ENCODE measurements at places on chromosomes 3 and 15.

DNA sequence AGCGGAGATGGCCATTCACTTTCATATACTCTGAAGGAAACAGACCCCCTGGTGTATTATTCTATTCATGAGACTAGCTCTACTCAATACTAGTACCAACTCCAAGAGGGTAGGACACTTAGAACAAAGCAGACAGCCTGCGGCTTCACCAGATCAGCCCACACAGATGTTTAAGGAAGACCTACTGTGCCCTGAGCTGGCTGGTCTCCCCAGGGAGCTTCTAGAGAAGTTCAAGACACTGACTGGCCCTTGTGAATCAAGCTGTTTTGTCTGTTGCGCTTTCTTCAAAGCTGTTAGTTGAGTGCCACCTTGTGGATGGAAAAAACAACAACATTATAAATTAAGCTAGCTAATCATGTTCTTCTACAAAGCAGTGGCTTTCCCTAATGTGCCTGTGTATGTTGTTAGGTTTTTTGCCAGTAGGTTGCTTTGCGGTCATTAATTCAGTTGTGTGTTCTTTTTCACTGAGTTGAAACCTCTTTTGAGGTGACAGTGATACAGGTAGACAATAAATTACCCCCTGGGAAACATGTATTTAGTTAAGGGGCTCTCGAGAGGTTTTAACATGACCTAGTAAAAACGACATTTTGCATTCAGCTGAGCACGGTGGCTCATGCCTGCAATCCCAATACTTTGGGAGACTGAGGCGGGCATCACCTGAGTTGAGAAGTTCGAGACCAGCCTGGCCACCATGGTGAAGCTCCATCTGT lies 64.2 kb upstream of the MYZAP start:
- DNase-seq: peak; percentile 85

DNA sequence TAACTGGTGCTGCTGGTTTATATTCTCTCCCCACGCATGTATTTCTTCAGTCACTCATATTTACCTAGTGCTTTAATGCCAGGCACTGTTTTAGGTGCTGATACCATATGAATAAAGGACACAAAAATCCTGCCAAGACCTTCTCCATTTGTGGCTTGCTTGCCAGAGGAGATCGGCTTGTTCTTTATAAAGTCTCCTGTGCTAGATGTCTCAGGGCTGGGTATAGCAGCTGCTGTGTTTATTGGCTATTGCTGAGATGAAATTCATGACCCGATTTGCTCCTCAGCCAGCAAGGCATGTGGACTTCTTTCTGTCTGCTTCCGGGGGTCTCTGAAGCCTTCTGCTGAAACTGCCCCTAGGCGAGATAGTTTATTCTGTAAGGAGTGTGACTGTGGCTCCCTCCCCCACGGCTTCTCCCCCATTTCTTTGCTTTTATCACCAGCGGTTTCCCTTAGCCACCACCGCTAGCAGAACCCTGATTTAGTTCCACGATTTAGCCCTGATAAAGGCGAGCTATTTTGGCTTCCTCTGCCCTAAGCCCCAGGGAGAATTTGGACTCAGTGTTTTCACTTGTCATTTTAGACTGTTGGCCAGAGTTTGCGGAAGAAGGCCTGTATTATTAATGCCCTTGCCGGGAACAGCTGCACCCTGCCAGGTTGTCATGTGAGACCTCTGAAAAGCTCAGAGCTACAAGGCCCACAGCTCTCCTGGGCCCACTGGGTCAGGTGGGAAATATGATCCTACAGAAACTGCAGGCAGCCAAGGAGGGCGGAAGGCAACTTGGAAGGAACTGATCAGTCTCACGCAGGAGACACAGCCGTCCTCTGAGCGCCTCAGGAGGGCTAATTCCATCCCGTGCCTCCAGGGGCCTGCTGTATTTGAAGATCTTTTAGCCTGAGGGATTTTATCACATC lies 46.8 kb downstream of the ST6GAL1 start:
- no peak for DNase-seq

GRCh38 chr3:13825311-13825579 lies 54.6 kb downstream of the WNT7A start:
- no peak for DNase-seq

DNA sequence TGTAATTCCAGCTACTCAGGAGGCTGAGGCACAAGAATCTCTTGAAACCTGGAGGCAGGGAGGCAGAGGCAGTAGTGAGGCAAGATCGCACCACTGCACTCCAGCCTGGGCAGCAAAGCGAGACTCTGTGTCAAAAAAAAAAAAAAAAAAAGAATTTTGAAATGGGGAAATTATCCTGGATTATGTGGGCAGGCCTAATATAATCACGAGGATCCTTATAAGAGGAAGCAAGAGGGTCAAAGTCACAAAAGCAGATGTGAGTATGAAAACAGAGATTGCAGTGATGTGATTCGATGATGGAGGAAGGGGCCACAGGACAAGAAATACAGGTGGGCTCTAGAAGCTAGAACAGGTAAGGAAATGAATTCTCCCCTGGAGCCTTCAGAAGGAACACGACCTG lies 159.6 kb downstream of the LEKR1 start:
- no peak for DNase-seq

Data from NCI-H446 (cell line).